ENCODE measurements at places on chromosomes 3 and 15.

- H3K36me3 ChIP-seq = no peaks in the 10 kb centered on the region
- no peaks in the 10 kb centered on the region for H3K27me3 ChIP-seq
- H3K4me3 ChIP-seq = no peak overlapping the region
- H3K4me1 ChIP-seq = no peaks in the 10 kb centered on the region
Measured at GRCh38 chr3:70111411-70111810, 111.9 kb downstream of the SAMMSON start.

DNA sequence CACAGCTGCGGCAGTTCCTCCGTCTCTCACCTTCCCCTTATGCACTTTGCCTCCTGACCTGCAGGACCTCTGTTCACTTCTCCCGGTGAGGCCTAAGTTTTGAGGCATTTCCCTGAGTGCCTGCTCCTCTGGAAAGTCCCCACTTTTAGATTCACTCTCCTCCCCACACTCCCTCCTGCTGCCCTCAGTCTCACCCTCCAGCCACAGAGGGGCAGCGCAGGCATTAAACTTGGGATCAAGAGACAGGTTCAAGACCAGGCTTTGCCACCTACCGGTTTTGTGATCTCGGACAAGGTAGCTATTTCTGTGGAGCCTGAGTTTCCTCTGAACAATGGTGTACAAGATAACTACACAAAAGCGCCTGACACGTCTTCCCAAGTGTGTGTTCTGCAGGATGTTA is 19.4 kb downstream of the SLC6A11 start:
- no peaks in the 10 kb centered on the region for H3K4me1 ChIP-seq
- no peak for DNase-seq
- H3K4me3 ChIP-seq = no peak overlapping the region
- H3K36me3 ChIP-seq = no peaks in the 10 kb centered on the region
- H3K27ac ChIP-seq = no peak overlapping the region
- peaks cover 27% of the 10 kb centered on the region for H3K27me3 ChIP-seq

GRCh38 chr15:88394553-88395145 is 72.5 kb downstream of the MRPL46 start:
- H3K4me1 ChIP-seq = peaks cover 9% of the 10 kb centered on the region
- no peaks in the 10 kb centered on the region for H3K36me3 ChIP-seq
- peaks cover 28% of the 10 kb centered on the region for H3K27me3 ChIP-seq
- no peak overlapping the region for H3K4me3 ChIP-seq
- DNase-seq = no peak

DNA sequence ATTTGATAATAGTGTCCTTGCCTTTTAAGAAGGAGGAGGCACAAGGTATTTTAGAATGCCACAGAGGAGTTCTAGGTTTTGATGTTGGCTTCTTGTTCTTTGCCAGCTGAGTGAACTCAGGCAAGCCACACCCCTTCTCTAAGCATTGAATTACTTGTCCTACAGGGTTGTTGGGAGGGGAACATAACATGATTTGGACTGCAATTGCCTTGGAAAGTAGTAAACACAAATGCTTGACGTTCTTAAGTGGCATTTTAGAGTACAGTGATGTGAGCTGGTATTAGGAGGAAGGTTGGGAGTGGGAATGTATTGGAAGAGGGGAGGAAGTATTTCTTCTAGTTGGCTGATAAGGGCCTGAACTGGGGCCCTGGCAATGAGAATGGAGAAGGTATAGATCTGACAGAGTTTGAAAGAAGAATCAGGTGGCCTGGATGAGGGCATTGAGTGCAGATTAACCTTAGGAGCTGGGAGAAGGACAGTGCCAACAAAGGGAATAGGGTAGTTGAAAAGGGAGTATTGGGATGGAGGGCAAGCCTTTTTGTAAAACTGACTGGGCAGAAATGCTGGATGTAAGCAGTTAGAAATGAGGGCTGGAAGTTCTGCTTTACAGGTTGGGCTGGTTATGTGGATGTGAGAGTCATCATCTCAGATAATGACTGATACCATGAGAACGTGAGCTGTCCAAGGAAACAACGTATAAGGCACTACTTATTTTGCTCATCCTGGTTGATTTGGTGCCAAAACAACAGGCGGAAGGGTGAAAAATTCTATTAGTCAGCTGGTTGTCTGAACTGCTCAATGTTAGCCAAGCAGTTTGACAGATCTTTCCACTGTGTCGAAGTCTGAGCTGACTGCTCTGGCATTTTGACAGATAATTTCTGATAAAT is 16.7 kb downstream of the KAT2B start:
- H3K4me3 ChIP-seq = no peak overlapping the region
- no peaks in the 10 kb centered on the region for H3K36me3 ChIP-seq
- no peaks in the 10 kb centered on the region for H3K27me3 ChIP-seq
- no peak overlapping the region for H3K27ac ChIP-seq

DNA sequence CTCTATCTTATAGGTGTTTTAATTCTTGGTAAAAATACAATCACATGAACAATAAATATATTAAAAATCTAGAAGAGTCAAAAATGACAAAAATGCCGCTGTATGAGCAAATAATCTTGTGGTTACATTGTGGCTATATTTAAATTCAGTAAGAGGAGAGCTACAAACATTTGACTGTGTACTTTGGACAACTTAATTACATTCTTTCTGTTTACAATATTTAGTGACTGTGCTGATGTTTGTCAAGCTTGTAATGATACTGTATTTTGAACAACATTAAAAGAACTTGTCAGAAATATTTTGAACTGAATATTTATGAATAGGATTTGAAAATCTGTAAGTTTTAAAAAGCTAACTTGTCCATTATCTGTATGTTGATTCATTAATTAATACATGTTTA is 598.3 kb downstream of the SI start:
- DNase-seq = no peak
- H3K27me3 ChIP-seq = peaks cover 8% of the 10 kb centered on the region
- no peak overlapping the region for H3K4me3 ChIP-seq

- H3K4me3 ChIP-seq = no peak overlapping the region
- DNase-seq = no peak
- H3K36me3 ChIP-seq = no peaks in the 10 kb centered on the region
- H3K4me1 ChIP-seq = peaks cover 1% of the 10 kb centered on the region
- no peak overlapping the region for H3K27ac ChIP-seq
- H3K27me3 ChIP-seq = peaks cover 15% of the 10 kb centered on the region
Measured at GRCh38 chr15:40493089-40493840, 22.5 kb downstream of the CHST14 start.

DNA sequence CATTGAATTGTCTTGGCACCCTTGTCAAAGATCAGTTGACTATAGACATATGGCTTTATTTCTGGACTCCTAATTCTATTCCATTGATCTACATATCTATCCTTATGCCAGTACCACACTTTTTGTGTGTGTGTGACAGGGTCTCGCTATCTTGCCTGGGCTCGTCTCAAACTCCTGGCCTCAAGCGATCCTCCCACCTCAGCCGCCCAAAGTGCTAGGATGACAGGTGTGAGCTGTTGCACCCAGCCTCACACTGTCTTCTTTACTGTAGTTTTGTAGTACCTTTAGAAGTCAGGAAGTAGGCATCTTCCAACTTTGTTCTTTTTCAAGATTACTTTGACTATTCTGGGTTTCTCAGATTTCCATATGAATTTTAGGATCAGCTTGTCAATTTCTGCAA is 24.3 kb downstream of the CDAN1 start:
- H3K36me3 ChIP-seq = no peaks in the 10 kb centered on the region
- peaks cover 4% of the 10 kb centered on the region for H3K27me3 ChIP-seq
- no peak overlapping the region for H3K27ac ChIP-seq
- H3K4me3 ChIP-seq = no peak overlapping the region

DNA sequence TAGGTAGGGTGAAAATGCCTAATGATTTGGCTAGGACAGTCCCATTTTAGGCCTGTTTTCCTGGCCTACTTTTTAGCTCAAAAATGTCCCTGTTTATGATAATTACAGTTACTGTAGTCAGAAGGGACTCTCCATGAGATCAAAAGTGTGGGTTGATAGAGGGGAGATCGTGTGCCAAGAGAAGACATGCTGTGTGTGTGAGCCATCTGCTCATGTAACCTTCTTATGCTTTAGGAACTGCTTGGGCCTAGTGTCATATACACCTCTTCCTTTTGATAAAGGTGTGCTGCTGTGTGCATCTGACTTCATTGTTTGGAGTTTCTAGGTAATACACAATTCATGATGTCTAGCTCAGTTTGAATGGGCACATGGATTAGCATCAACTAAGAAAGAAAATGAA is 786.5 kb downstream of the PDCD6IP start:
- DNase-seq = no peak
- H3K36me3 ChIP-seq = no peaks in the 10 kb centered on the region
- no peaks in the 10 kb centered on the region for H3K27me3 ChIP-seq
- no peak overlapping the region for H3K27ac ChIP-seq
- H3K4me1 ChIP-seq = no peaks in the 10 kb centered on the region

- H3K27ac ChIP-seq = peak overlapping the region; percentile 99
- no peak for DNase-seq
- peak overlapping the region; percentile 98 for H3K4me3 ChIP-seq
- no peaks in the 10 kb centered on the region for H3K27me3 ChIP-seq
- peaks cover 33% of the 10 kb centered on the region for H3K36me3 ChIP-seq
Measured at GRCh38 chr15:43792761-43793476, 799 bp downstream of the SERF2 start.

DNA sequence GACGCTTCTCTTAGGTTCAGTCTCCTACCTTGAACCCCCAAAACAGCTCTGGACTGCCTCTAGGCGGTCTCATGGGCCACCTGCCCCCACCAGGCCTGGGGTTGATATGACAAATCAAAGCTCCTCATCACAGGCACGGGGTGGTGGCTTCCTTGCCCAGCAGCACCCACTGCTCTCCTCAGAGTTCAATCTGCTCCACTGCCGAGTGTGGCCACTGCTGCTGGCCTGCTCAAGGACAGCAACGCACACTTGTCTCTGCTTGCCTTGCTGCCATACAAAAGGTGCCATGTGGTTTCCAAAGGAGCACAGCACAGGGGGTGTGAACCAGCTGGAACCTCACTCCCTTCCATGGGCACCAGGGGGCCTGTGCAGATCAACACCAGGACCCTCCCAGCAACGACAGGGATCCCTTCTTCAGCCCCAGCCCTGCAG is 10.2 kb downstream of the KBTBD13 start:
- H3K4me1 ChIP-seq = peaks cover 82% of the 10 kb centered on the region
- H3K36me3 ChIP-seq = no peaks in the 10 kb centered on the region
- no peak for DNase-seq

DNA sequence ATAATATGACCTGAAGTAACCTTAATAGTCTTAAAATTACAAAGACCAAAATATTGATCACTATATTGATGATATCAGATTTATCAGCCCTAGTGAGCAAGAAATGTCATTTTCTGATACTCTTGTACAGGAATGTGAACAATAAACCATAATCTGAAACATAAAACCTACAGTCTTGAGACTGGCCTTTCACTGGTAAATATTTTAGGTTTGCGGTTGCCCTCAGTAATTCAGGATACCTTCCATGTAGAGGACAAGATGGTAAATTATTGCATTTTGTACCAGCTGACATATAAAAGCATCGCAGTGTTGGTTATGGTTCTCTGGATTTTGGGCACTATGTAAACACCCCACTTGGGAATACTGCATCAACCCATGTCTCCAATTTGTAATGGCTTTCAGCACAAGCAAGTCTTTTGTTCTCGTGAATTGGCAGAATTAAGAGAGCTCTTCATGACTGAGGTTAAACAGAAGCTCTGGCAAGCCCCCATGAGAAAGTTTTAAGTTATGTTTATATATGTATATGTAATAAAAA is 128.5 kb downstream of the LMLN start:
- no peak overlapping the region for H3K4me3 ChIP-seq
- no peaks in the 10 kb centered on the region for H3K4me1 ChIP-seq
- H3K27ac ChIP-seq = no peak overlapping the region
- DNase-seq = no peak
- no peaks in the 10 kb centered on the region for H3K36me3 ChIP-seq

GRCh38 chr3:186362988-186363387 is 954 bp upstream of the DGKG start:
- H3K27me3 ChIP-seq = peaks cover 64% of the 10 kb centered on the region
- H3K27ac ChIP-seq = no peak overlapping the region
- no peak for DNase-seq
- H3K4me3 ChIP-seq = peak overlapping the region; percentile 83

DNA sequence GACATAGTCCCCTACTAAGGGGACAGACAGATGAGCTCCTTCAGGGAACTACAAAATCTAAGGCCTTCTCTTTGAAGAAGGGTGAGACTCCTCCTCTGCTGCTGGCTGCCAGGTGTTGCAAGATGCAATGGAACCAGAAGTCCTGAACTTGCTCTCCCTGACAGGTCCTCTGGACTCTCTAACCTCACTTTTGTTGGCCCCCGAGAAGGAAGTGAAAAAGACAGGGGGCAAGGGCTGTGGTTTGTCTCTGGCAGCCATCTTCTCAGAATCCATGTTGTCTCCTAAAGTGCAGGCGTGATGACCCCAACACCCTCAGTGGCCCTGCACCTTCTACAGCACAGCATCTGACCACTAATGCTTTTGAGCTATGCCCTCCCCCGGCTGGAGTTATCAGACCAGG is 292.5 kb downstream of the CHST2 start:
- no peak overlapping the region for H3K27ac ChIP-seq
- no peaks in the 10 kb centered on the region for H3K4me1 ChIP-seq
- H3K36me3 ChIP-seq = no peaks in the 10 kb centered on the region

- H3K36me3 ChIP-seq = no peaks in the 10 kb centered on the region
- DNase-seq = peak; percentile 38
- peaks cover 8% of the 10 kb centered on the region for H3K27me3 ChIP-seq
- H3K4me1 ChIP-seq = no peaks in the 10 kb centered on the region
- no peak overlapping the region for H3K4me3 ChIP-seq
Measured at GRCh38 chr3:13308380-13308801, 111.7 kb downstream of the NUP210 start.

- H3K27me3 ChIP-seq = peaks cover 3% of the 10 kb centered on the region
- no peak overlapping the region for H3K27ac ChIP-seq
- H3K4me3 ChIP-seq = no peak overlapping the region
- H3K4me1 ChIP-seq = peaks cover 10% of the 10 kb centered on the region
- no peaks in the 10 kb centered on the region for H3K36me3 ChIP-seq
Measured at GRCh38 chr15:79501086-79501485, 69.0 kb downstream of the MINAR1 start.

DNA sequence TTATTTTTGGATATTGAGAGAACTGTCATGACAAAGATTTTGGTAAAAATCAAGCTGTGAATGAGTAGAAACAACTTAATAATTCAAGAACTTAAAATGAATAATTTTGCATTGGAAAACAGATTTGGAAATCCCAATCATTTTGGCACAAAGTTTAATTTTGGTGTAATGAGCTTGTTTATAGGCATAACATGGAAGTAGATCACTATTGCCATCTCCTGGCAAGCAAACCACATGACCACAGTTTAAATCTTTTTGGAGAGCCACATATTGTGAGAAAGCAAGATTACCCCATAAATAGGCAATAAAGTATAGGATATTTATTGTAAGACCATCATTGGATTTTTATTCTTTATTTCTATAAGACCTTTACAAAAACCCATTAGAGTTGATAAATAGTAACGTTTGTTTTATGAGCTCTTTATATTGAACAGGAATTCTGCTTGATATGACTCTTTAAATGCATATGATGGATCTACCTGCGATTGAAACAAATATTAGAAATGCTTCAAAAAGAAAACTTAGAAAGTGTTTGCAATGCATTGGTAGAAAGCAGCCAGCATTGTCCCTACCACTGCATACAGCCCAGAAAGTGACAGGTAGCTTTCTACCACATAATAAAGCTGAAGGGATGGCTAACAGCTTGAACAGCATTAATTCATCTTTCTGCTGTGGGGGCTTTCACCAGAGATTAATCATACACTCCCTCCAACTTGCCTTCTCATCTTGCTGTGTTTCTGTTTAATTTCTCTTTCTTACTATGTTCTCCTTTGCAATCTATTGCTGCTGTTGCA is 766.8 kb downstream of the TBL1XR1 start:
- DNase-seq = peak; percentile 10
- no peak overlapping the region for H3K27ac ChIP-seq
- H3K4me1 ChIP-seq = no peaks in the 10 kb centered on the region
- H3K36me3 ChIP-seq = no peaks in the 10 kb centered on the region
- no peak overlapping the region for H3K4me3 ChIP-seq

GRCh38 chr3:103968131-103968530 is 1398.6 kb upstream of the ALCAM start:
- no peaks in the 10 kb centered on the region for H3K27me3 ChIP-seq
- DNase-seq = no peak
- H3K27ac ChIP-seq = no peak overlapping the region
- H3K4me1 ChIP-seq = peaks cover 11% of the 10 kb centered on the region

Measured in nephron progenitor cell (in vitro differentiated cells).